ENCODE measurements at places on chromosomes 5 and 9. TPM values are rescaled to one million over a fixed set of nuclear protein-coding genes. Genes with fewer than 3 reads are reported as not detected.

- peak; percentile 62 for DNase-seq
These were observed 885 bp downstream of the MPDZ start for GRCh38 chr9:13278368-13279246.

- no peak for DNase-seq
These were observed 761 bp upstream of the DNAJC25 start for GRCh38 chr9:111630182-111630963.

- DNase-seq: peak; percentile 79
These were observed 1.0 kb downstream of the FAM221B start for GRCh38 chr9:35827486-35827885.

GRCh38 chr5:88119535-88120125, 149.0 kb downstream of the TMEM161B start:
- no peak for DNase-seq

GRCh38 chr5:50463047-50463446, 22.0 kb upstream of the EMB start:
- no peak for DNase-seq

DNA sequence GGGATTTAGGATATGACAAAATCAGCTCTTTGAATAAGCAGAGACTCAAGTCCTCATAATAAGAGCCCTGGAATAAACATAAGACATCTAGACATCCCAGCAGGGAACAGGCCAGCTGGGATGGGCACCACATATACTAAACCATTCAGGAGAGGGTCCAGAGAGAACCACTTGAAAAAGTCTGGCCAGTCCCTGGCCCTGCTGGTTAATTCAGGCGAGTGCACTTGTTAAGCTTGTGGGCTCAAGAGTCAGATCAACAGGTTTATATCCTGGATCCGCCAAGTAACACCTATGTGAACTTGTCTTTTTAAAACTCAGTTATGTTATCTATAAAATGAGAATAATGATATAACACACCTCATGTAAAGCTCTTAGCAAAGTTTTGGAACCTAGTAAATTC, 63.3 kb downstream of the CAVIN4 start:
- no peak for DNase-seq

- DNase-seq: no peak
These were observed 27.2 kb downstream of the RECK start for GRCh38 chr9:36063804-36064447.

Gene PCDHGB2
- 14.0 TPM for total RNA-seq

DNA sequence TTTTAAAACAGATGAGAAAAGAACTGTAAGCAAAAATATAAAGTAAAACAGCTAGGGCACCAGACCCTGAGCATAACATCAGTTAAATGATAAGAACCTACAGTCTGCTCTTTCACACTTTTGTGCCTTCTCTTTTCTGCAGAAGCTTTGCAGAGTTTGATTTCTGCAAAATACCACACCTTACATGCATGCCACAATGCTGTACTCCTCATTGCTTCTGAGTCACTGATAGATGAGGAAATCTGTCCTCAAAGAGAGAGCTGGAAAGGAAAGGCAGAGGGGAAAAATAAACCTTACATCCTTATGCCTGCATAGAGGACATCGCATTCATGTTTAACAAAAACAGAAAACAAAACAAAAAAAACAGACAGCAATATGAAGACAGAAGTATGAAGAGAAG, 142.9 kb downstream of the ATPSCKMT start:
- DNase-seq: no peak

GRCh38 chr9:89469003-89469402, 28.9 kb downstream of the SEMA4D start:
- DNase-seq: no peak

- DNase-seq: peak; percentile 23
These were observed 8.4 kb downstream of the PTCH1 start for GRCh38 chr9:95508242-95508967.

Gene IL7R
- total RNA-seq: 0.29 TPM

DNA sequence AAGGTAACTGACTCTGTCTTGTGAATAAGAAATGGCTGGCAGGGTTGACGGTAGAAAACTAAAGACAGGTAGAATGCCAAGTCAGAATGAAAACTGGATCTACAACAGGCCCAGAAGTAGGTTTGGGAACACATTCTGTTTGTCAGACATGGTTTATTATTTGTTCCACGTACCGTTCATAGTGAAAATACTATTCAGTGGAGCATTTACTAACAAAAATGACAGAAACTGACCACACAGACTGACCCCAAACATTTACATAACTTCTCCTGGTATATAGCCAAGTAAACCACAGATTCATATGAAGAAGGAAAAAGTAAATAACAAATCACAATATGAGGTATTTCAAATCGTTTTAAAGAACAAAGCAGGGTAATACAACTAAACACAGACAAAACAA, 73.7 kb downstream of the SLC38A9 start:
- DNase-seq: no peak

DNA sequence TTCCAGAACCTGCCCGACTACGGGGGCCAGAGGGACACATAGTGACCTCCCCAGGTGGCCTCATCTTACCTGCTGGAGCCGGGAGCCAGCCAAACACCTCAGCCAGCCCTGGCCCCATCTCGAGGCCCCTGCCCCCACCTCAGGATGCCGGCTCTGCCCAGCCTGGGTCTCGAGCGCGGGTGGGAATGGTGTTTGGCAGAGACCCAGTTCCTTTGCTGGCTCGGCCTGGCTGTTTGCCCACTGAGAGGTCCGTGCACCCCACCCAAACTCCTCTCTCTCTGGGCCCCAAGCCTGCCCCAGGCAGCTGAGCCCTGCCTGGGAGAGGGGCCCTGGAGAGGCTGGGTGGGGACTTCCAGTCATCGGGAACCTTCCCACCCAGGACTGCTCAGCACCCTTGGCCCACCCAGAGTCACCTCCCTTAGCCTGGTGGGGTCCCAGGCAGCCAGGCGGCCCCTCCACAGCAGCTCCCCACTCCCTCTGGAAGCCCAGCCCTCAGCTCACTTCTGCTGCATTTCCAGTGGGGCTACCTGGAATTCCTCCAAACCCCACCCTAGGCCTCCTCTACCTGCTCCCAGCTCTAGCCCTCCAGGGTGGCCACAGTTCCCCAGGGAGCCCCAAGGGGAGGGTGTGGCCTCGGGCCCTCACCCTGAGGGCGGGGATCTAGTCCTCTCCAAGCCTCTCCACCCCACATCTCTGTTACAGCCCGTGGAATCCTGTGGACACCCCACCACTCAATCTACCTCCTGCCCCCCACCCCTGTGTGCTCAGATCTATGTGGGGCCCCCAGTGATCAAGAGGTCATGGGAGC, 42.4 kb upstream of the UBAC1 start:
- DNase-seq: no peak

GRCh38 chr9:98916660-98917059, 27.0 kb upstream of the COL15A1 start:
- DNase-seq: peak; percentile 89

Measured in myocyte (in vitro differentiated cells).